ENCODE measurements at places on chromosomes 16 and 17. TPM values are rescaled to one million over a fixed set of nuclear protein-coding genes. Genes with fewer than 3 reads are reported as not detected.
A peak's percentile ranks its signal among the peaks of the same experiment; 100 is the strongest.

SERPINF2 gene
- 2.0 TPM for total RNA-seq

DNA sequence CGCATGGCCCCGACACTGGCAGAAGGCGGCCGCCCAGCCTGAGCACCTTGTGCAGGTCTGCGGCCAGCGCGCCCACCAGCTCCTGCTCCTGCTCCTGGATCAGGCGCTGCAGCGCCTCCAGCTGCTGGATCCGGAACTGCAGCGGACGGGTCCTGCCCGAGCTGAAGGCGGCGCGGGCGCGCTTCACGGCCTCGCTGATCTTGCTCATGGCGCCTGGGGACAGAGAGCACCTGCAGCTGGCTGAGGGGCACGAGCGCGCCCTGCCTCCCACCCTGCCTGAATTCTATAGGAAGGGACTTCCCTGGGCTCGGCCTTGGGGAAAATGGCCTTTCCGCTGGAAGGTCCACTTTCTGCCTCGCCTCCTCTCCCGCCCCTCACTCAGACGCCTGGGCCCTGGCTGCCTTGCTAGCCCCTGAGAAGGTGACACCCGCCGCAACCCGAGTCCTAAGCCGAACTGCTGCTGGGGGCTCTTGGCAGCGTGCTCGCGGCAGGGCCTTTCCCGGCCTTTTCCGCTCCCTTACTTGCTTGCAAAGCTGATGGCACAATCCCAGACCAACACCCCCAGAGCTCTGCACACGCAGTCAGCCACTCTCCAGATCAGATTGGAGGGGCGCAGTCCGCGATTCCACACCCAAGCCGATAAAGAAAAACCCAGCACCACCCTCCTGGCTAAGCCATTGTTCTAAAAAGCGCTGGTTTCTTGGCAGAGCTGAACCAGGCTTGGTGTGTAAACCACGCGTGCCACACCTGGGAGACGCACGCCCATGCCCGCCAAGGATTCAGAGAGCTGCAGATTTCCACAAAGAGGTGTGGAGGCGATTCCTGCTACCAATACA lies 3.0 kb downstream of the ALDH3A1 start:
- peak; percentile 92 for ATAC-seq

- ATAC-seq: no peak
Observed at GRCh38 chr17:17582372-17582771, 9.1 kb downstream of the PEMT start.

CCL7 gene
- total RNA-seq: not detected

DNA sequence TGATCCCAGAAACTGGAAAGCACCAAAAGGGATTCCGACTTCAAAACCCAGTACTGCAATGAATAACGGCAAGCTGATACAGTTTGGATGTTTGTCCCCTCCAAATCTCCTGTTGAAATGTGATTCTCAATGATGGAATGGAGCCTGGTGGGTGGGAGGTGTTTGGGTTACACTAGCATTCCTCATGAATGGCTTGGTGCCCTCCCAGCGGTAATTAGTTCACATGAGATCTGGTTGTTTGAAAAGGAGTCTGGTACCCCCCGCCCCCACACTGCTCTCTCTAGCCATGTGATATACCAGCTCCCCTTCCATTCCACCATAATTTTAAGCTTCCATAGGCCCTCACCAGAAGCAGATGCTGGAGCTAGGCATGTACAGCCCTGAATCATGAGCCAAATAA lies 40.1 kb downstream of the RANBP10 start:
- no peak for ATAC-seq

- ATAC-seq: no peak
Observed at GRCh38 chr17:47701608-47702007, 7.6 kb downstream of the TBKBP1 start.

DNA sequence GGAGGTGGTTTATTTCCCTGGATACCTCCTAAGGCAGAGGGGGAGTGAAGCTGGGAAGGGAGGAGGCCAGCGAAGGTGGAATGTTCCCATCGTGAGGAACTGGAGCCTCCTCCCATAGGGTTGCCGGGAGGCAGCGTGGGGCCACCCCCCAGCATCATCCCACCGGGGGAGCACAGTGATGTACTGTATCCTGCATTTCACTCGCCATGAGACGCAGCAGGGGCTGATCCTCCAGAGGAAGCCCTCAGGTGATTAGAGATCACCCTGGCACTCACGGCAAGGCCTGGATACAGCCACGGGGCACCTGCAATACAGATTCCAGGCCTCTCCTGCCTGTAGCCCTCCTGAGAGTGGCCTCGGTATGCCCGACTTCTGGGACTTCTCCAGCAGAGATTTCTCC lies 25.5 kb upstream of the BEAN1 start:
- no peak for ATAC-seq

DNA sequence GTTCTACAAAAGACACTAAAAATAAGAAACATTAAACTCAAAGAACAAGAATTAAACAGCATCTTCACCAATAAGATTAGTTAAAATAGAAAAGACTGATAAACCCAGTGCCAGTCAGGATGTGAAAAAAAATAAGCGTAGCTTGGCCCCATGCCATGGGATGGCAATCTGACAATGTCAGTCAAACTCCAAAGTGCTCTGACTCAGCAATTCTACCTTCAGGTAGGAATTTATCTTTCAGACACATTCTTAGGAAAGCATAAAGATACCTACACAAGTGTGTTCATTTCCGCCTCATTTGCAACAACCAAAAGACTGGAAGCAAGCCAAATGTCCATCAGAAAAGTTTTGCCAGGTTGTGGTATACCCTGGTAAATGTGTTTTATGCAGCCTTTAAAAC lies 9.1 kb upstream of the MPO start:
- no peak for ATAC-seq

DNA sequence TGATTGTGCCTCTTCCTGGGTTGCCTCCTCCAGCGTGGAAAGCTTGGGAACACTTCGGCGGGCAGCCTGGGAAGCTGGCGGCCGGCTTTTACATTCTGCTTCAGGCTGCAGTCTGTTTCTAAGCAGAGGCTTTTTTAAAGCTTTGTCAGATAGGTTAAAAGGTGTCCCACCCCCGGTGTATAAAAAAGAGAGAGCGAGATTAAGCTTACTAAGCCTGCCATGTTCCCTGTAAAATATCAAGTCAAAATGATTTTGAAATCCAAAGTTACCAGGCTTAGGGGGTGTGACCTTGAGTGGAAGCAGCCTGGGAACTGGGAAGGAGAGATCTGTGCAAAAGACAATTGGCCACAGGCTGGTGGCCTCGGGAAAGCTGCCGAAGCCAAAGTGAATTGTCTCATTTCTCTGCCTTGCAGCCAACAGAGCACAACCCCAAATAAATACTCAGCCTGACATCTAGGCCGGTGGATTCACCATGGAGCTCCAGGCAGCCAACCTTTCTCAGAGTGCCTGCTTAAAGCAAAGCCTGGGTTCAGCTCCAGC lies 254.5 kb downstream of the FTO start:
- no peak for ATAC-seq

KRTAP2-2 gene
- total RNA-seq: not detected

DNA sequence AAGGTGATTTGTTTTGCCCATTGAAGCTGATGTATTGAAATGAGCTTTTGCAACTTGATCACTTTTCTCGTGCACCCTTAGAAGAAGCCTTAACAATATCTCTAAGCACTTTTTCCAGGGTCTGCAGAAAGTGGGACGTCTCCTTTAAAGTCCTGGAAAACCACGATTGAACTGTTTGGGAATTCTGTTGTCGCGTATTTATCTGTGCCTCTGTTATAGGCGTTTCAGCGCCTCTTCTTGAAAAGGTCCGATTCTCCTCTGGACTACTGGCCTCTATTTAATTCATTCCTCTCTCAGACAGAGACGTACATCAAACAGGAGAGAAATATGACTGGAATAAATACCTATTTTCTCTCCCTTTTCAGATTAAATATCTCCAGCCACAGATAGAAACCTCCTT lies 262.4 kb upstream of the PSMD7 start:
- no peak for ATAC-seq

MT4 gene
- total RNA-seq: not detected

ITGA3 gene
- total RNA-seq: 128 TPM

MYOCD gene
- total RNA-seq: 102 TPM

- ATAC-seq: peak; percentile 63
Observed at GRCh38 chr17:69525920-69526841, 111.7 kb downstream of the MAP2K6 start.

- ATAC-seq: no peak
Observed at GRCh38 chr16:81369888-81370504, 55.2 kb downstream of the GAN start.

DNA sequence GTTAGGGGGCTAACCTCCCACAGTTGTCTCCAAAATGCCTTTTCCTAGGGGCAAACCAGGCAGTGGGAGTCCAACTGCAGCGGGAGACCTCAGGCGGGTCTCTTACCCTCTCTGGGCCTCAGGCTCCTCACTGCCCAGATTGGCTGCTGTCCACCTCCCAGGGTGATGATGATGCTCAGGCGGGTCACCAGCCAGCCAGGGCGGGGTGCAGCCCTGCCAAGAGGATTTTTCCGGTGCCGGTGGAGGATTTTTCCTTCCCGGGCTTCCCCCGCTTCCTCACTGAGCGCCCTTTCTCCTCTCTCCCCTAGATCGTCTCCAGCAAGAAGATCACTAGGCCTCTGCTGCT lies 22.8 kb downstream of the CPNE2 start:
- ATAC-seq: no peak

G6PC1 gene
- not detected for total RNA-seq

GRCh38 chr17:62892870-62893338 lies 73.1 kb upstream of the TANC2 start:
- ATAC-seq: peak; percentile 71

GRCh38 chr17:48611681-48612455 lies 1.1 kb upstream of the HOXB7 start:
- no peak for ATAC-seq

RNF43 gene
- not detected for total RNA-seq
